CD4-positive, alpha-beta T cell treated with Interferon gamma for 1 hour (primary cell): ENCODE measurements at places on chromosomes 4 and X.

- DNase-seq = no peak
Observed at GRCh38 chr4:6041800-6042199, 23.6 kb upstream of the C4orf50 start.

GRCh38 chr4:132493476-132493875 lies 655.6 kb upstream of the PCDH10 start:
- no peak for DNase-seq

DNA sequence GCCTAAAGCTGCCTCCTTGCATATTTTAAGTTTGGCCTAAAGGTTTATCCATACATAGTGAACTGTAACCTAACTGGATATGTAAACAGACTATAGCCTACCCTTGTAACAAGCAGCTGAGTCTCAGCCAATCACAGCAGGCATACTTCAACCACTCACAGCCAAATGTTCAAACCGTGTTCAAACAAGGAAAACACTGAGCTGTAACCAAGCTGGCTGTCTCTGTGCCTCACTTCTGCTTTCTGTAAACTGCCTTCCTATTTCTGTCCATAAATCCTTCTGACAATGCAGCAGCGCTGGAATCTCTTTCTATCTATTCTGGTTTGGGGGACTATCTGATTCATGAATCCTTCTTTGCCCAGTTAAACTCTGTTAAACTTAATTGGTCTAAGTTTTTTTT lies 16.4 kb downstream of the DSPP start:
- DNase-seq = no peak

- DNase-seq = no peak
Observed at GRCh38 chrX:12903646-12904045, 2.8 kb upstream of the TLR8 start.

DNA sequence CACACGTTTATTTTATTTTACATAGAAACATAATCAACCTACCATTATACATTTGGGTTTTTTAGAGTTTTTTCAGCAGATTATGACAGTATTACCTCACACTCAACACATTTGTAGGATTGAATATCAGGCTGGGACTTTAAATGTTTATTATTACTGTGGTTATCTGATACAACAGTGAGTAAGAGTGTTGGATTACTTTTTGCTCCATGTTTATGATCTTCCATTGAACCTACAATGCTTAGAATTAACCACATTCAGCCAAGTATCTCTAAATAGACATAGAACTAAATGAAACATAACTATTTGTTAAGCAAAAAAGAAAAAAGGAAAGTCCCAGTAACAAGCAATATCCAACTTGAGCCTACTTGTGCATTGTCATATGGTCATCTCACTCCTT lies 607.4 kb upstream of the PITX2 start:
- no peak for DNase-seq

- no peak for DNase-seq
Observed at GRCh38 chr4:11615601-11616000, 186.9 kb upstream of the HS3ST1 start.

DNA sequence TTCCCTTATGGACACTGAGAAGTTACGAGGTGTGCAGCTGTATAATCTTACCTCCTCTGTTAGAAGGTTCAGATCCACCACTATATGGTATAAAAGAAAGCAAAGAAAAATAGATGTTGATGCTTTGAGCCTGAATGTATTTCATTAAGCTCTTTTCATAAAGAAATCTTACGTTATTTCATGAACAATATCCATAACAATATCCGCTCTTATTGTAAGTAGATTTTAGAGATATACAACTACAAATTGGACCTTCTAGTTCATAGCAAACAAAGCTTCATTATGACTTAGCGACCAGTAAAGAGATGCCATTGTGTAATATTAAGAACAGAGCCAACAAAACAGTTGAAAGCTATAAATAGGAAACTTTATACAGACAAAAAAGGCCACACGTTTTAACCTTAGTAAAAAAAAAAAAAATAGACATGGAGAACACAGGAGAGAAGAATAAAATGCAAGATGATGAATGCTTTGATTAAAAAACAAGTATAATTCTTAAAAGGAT lies 203.6 kb downstream of the PDGFC start:
- no peak for DNase-seq

GRCh38 chr4:45484740-45485139 lies 639.1 kb downstream of the GABRG1 start:
- no peak for DNase-seq
